Right ventricle myocardium inferior (tissue), 1 donor: ENCODE measurements at places on chromosomes 6 and 20.

- DNase-seq = no peak
These were observed 322.8 kb downstream of the CD109 start for GRCh38 chr6:74018825-74019224.

DNA sequence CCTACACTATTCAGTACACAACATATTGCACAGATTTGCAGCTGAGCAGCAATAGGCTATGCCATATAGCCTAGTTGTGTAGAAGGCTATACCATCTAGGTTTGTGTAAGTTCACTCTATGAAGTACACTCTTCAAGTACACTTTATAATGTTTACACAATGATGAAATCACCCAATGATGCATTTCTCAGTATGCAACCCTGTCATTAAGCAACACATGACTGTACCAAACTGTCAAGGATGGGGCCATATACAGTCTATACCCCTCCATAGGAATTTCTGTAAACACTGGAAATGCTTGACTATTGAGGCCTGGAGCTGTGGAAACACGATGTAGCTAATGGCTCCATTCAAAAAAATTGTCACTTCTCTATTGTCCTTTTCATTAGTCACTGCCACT, 535.4 kb downstream of the EPM2A start:
- no peak for DNase-seq

- no peak for DNase-seq
These were observed 447.9 kb downstream of the TFAP2B start for GRCh38 chr6:51266604-51267003.

DNA sequence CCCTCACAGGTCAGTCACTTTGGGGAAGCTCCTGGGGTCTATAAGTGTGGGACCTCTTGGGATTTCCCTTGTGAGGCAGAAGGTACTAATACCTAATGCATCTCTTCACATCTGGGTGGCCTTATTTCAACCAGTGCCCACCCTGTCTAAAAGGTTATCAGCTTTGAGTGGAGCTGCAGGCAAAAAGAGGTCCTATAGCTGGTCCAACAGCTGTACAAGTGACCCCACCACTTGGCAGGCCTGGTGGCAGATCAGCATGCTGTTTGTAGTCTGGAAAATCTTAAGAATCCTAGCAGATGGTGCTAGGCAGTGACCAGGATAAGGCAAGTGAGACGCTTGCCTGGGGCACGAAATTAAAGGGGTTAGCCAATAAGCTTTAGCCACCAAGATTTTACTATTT, 51.6 kb upstream of the GTSF1L start:
- DNase-seq = no peak

DNA sequence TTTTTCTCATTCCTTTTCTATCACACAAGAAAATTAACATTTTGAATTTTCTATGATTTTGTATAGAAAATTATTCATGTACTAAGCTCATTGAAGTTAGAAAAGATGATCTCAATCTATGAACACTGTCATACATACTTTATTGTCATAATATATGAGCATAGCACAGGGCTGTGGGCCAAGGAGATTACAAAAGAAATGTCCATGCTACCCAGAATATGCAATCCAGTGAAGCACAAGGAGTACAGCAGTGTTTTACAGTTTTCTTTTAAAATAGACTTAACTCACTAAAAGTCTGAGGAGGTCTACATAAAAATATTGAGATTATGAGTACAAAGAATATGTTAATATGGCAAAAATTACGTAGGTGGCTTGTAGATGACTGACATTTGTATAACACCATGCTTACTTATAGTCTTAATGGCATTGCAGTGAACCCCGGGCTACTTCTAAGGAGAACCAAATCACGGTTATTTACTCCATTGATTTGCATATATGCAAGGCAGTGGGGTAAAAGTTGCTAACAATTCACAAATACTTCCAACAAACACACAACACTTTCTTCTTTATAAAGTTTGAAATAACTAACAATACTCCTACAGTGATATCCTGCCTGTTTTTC, 257.1 kb downstream of the BCKDHB start:
- no peak for DNase-seq

GRCh38 chr6:110556317-110557110, 80.1 kb upstream of the SLC22A16 start:
- no peak for DNase-seq
